ENCODE measurements at places on chromosomes 6 and 20. TPM values are rescaled to one million over a fixed set of nuclear protein-coding genes. Genes with fewer than 3 reads are reported as not detected.

GRCh38 chr6:30861257-30862048 is 22.9 kb upstream of the DDR1 start:
- DNase-seq: no peak
- H3K4me3 ChIP-seq: no peak overlapping the region
- peaks cover 15% of the 10 kb centered on the region for H3K36me3 ChIP-seq
- no peak overlapping the region for H3K27ac ChIP-seq
- H3K27me3 ChIP-seq: no peaks in the 10 kb centered on the region
- peaks cover 4% of the 10 kb centered on the region for H3K4me1 ChIP-seq

GRCh38 chr20:34316196-34316814 is 13.2 kb upstream of the AHCY start:
- H3K27me3 ChIP-seq: peaks cover 29% of the 10 kb centered on the region
- H3K4me3 ChIP-seq: no peak overlapping the region
- H3K36me3 ChIP-seq: no peaks in the 10 kb centered on the region
- DNase-seq: no peak
- no peak overlapping the region for H3K27ac ChIP-seq

DNA sequence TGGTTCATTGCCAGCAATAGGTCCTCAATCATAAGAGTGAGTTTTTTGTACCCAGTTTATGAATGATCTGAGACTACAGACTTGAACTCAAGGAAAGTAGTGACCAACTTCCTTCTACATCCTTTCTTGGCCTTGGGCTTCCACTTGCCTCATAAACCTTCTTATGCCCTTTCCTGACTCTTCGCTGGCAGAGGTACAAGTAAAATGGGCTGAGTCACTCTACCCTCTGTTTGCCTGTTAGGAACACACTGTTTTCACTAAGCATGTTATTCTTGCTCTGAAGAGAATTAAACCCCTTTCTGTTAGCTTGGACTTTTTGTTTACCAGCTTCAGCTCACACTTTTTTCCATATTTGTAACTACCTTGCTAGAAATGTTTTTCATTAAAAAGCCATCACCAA is 74.4 kb downstream of the PKHD1 start:
- no peak for DNase-seq
- no peaks in the 10 kb centered on the region for H3K4me1 ChIP-seq
- no peaks in the 10 kb centered on the region for H3K36me3 ChIP-seq
- no peak overlapping the region for H3K4me3 ChIP-seq
- H3K27ac ChIP-seq: no peak overlapping the region
- peaks cover 8% of the 10 kb centered on the region for H3K27me3 ChIP-seq

- no peak overlapping the region for H3K27ac ChIP-seq
- DNase-seq: no peak
Measured at GRCh38 chr6:138036111-138036510, 71.1 kb downstream of the PERP start.

OPN5 gene
- not detected for total RNA-seq

MUC21 gene
- not detected for total RNA-seq

OR2H1 gene
- total RNA-seq: not detected
